ENCODE measurements at places on chromosomes 2 and 18.

DNA sequence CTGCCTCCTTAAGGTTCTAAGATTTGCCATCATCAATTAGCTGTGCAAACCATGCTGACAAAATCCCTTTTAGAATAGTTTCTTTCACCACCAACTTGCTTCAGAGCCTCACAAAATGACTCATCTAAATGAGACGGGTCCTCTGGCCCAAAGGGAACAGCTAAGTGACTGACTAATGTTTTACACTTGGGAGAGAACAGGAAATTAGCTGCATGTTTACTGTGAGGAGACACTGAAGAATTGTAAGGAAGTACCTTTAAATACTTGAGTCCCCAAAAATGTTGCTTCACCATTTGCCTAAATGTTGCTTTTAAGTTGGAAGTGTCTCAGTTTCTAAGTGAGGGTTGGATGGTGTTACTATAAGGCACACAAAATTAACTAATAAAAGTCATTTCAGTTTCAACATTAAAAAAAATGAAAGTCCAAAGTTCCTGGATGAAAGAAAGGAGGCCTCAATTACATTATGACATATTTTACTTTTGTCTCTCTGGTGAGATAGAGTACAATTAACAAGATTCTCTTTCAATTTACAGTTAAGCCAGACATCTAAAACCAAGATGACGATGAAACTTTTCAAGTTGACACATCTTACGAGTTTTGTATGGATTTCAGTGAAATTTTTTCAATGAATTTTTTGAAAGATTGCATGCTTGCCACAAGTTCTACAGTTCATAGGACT is 229.1 kb upstream of the FN1 start:
- no peak for DNase-seq

DNA sequence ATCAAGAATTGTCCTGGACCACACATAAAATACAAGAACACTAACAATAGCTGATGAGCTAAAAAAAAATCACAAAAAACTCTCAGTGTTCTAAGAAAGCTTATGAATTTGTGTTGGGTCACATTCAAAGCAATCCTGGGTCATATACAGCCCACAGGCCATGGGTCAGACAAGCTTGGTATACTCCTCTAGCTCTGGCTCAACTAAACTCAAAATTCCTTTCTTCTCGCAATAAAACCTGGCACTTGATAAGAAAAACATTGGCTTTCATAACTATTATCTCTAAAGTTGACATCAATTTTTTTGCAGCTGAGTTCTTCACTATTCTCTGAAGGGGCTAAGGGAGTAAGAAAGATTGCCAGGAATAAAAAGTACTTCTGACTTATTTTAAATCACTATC is 38.3 kb downstream of the FBXO48 start:
- no peak for DNase-seq

DNA sequence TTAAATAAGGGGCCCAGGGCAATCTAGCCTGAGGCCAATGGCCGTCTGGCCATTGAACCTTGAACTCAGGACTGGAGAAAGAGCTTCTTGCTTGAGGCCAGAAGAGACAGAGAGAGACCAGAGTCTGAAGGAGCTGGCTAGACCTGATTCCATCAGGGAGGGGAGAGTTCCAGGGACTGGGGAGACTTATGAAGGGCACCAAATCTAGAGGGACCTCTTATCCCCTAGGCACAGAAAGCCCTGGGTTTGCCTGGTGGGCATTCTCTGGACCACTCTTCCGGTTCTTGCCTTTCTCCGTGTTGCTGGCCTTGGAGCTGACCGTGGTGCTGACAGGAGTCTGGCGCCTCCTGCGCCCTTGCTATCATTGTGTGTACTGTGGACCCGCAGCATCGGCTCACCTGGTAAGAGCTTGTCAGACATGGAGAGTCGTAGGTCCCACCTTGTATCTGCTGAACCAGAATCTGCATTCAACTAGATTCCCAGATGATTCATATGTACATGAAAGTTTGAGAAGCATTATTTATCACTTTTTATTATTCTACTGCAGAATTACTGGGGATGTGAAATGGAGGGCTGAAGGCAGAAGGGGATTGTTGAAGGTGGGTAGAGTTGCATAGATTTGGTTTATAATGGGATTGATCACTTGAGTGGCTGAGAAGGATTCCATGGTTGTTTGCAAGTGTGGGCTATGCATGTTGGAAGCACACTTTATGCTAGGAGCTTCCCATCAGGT is 4.3 kb upstream of the TRPM8 start:
- no peak for DNase-seq

DNA sequence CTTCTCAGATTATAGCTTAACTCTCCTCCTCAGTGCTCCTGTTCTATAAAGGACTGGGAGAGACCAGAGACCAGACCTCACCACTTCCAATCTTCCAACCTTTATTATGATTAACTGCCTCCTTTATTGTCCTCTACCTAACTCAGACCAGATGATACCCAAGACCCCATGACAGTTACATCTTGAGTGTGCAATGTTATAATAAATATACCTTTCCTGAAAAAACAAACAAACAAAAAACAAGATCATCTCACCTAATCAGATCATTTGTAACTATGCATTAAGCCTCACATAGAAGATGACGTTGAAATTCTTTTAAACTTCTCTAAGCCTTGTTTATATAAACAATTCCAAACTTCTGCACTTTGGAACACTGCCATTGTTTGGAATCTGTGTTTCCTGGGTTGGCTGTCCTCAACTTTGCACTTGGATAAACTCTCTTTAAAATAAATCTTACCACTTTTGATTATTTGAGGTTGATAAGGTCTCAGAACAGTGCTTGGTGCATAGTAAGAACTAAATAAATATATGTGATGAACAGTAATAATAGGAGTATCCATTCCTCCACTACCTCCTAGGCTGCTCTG is 342.7 kb downstream of the TDRD15 start:
- DNase-seq = no peak

- DNase-seq = no peak
Measured at GRCh38 chr2:16813593-16813992, 148.0 kb upstream of the CYRIA start.

DNA sequence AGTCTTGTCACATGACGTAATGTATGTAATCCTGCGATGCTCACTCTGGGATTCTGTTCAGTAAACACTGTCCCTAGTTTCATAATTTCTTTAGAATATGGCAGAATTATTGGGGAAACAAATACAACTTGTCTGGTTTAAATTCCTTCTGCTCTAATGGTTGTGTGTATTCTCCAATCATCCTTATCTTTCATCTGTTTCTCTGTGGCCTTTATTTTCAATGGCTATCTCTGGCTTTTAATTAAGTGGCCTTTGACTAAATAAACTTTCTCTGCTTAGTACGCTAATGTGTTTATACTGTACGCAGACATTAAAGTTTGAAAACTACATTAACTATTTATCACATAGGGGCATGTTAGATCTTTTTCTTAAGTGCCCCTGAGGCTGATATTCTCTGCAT is 40.9 kb downstream of the CDH7 start:
- DNase-seq = no peak

DNA sequence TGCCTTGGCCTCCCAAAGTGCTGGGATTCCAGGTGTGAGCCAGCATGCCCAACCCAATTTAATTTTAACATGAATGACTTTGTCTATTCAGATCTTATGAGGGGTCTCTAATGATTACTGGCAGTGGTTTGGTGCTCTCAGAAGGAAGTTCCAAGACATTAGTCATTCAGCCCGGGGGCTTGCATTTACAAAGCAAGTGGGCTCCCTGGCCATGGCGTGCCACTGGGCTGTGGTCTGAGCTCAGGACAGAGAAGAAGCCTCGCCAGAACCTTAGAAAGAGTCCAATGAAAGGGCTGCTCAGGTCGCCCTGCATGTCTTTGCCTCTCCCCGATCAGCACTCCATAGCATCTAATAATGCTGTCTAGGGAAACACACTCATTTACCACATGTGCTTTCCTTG is 182.6 kb upstream of the CHAC2 start:
- DNase-seq = no peak

GRCh38 chr18:57998461-57998860 is 45.6 kb upstream of the NEDD4L start:
- DNase-seq = no peak

DNA sequence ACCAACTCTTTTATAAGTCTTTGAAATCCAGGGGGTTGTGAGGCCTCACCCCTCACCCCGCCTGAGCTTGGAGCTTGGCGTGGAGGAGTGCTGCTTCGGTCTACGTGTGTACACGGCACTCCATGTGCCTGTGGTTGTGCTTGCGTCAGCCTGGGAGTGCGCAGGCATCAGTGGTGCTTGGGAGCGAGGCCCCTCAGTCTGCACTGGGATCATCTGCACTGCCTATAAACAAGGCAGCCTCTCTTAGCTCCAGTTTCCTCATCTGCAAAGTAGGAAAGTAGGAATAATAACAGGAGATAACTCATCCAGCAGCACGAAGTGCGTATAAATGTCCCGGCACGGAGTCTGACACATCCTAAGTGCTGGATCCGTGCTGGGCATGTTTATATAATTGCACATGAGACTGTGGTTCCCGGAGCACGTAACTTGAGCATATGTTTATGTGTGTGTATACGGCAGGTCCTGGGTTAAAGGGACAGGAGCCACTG is 1.2 kb downstream of the GYPC start:
- DNase-seq = peak; percentile 25

DNA sequence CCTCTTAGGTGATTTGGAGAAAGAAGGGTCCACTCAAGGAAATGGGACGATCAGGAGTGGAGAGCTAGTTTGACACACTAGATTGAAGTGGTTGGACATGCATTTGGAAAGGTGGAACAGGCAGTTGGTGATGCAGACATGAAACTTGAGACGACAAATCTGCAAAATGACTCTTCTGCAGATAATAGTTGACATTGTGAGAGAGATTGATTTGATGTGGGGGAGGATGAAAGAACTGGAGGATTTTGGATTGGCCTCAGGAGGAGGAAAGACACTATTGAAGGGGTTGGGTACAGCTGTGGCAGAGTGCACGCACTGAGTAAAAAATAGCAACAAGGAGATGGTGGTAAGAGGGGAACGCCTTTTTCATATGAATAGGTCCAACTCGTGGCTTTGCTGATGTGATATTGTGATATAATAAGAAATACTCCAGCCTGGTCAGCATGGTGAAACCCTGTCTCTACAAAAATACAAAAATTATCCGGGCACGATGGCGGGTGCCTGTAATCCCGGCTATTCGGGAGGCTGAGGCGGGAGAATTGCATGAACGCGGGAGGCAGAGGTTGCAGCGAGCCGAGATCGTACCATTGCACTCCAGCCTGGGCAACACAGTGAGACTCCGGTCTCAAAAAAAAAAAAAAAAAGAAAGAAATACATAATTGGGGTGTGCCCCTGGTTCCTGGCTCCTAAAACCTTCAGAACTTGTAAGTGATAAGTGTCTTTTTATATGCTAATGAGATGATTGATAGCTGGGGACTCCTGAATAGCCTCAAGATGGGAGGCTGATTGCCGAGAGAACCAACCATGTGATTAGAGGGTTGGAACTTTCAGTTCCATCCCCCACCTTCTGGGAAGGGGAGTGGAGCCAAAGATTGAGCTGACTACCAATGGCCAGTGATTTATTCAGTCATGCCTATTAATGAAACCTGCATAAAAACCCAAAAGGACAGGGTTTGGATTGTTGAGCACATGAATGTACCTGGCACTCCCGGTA is 9.7 kb downstream of the TTLL4 start:
- DNase-seq = no peak

DNA sequence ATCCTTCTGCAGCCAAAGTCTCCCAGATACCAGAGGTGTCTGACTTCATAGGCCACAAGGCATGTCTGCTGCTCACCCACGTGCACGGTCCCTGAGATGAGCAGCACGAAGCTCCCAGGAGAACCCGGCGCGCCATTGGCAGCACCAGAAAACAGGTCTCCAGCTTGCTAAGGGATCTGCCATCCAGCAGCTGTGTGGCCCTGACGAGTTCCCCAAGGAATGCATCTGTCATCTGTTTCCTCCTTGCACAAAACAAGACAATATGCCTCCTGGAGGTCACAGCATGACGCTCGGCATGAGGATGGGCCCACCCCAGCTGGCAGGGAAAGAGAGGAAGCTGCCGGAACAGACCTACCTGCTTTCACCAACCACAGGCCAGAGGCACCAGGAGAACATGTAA is 29.2 kb downstream of the HS6ST1 start:
- DNase-seq = no peak

GRCh38 chr2:3639015-3639630 is 18.9 kb upstream of the ALLC start:
- no peak for DNase-seq

GRCh38 chr18:73614812-73615211 is 532.8 kb downstream of the FBXO15 start:
- DNase-seq = no peak

DNA sequence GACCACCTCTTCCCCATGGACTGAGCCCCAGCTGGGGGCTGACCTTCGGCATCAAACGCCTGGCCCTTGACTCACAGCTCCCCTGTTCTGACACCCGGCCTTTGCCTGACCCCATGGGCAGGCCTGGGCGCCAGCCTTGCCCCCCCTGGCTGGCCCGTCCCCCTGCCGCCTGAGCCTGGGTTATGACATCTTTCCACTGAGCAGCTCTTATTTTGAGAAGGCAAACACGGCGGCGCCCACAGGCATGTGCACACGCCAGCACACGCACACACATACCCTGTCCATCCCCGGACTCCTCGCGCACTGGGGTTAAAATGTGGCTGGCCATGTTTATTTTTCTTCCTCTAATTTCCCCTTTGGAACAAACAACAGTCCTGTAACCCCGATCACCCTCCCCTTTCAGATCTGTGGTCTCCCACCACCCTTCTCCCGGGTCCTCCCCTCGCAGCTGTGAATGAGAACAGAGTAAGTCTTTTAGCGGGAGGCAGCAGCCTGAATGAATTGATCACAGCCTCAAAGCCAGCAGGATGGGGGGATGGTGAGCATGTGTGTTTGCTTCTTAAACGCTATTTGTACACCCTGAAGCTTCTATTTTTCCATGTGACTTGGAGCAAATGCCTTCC is 11.8 kb upstream of the ATOH8 start:
- DNase-seq = no peak

- no peak for DNase-seq
Measured at GRCh38 chr2:10360850-10361588, 58.3 kb downstream of the HPCAL1 start.

DNA sequence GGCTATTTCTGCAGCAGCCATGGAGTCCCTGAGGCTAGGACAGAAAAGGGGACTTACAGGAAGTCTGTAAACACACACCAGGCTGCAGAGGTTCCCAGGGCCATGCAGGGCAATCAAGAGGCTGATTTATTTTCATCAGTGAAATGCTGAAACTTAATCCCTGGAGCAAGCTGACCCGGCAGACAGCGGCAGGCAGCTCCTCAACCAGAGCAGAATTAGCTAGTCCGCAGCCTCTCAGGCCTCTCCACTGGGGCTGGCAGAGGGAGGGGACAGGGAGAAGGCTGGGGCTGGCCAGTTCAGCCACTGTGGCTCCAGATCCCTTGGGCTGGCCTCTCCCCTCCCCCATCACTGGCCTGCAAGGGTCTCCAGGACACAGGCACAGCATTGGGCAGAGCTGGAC is 136.3 kb downstream of the TNS1 start:
- DNase-seq = no peak

GRCh38 chr18:61334951-61335683 is 1.9 kb downstream of the CDH20 start:
- no peak for DNase-seq
